Vagina (tissue), 2 donors: ENCODE measurements at places on chromosomes 16 and 17.

- peak; percentile 88 for DNase-seq
Measured at GRCh38 chr16:4692460-4693295, 684 bp upstream of the NUDT16L1 start.

DNA sequence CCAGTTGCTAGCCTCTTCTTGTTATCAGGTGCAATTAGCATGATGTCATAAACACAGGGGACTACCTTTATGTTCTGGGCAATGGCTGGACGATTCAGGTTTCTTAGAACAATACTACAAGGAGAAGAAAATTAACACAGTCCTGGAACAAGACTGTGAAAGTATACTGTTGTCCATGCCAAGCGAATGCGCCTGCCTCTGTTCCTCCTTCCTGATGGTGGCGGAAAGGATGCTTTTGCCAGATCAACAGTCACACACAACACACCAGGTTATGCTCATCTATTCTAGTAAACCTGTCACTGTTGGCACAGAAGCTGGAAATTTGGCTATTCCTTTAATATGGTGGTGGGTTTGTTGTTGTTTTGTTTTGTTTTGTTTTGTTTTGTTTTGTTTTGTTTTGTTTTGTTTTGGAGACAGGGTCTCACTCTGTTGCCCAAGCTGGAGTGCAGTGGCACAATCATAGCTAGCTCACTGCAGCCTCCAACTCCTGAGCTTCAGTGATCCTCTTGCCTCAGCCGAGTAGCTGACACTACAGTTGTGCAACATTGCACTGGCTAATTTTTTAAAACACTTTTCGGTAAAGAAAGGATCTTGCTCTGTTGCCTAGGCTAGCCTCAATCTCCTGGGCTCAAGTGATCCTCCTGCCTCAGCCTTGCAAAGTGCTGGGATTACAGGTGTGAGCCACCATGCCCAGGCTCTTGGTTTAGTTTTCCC is 3.1 kb upstream of the CD300LD start:
- DNase-seq, result no peak

- no peak for DNase-seq
Measured at GRCh38 chr17:46097497-46097896, 95.7 kb downstream of the KANSL1 start.

GRCh38 chr16:12336141-12336540 is 359.6 kb downstream of the SNX29 start:
- no peak for DNase-seq

GRCh38 chr17:79558091-79558900 is 52.6 kb downstream of the RBFOX3 start:
- DNase-seq, result no peak

GRCh38 chr17:39069114-39069756 is 82.2 kb downstream of the PLXDC1 start:
- DNase-seq, result no peak

GRCh38 chr17:19649274-19649541 is 657 bp downstream of the ALDH3A2 start:
- DNase-seq, result no peak

GRCh38 chr16:65658349-65658748 is 536.5 kb upstream of the CDH11 start:
- no peak for DNase-seq

DNA sequence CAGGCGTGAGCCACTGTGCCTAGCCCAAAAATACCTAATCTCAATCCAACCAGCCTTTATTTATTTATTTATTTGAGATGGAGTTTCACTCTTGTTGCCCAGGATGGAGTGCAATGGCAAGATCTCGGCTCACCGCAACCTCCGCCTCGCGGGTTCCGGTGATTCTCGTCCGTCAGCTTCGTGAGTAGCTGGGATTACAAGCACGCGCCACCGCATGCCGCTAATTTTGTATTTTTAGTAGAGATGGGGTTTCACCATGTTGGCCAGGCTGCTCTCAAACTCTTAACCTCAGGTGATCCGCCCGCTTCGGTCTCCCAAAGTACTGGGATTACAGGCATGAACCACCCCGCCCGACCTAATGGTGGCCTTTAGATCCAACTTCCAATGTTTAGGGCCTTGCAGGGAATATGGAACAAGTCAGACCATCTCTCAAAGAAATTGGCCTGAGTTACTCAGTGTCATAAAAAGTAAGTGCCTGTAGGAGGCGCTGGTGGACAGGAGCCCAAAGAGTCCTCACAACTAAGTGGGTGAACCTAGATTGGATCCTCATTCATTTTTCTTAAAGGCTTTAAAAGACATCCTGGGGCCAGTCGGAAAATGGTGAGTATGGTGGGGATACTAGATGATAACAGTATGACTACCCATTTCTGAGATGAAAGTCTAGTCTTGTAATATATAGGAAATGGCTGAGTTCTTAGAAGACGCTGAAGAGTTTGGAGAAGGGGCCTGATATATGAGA is 4.6 kb downstream of the ZSCAN10 start:
- DNase-seq, result no peak

GRCh38 chr16:64096689-64097088 is 1025.2 kb downstream of the CDH11 start:
- no peak for DNase-seq

GRCh38 chr16:164827-165538 is 795 bp upstream of the HBM start:
- no peak for DNase-seq

DNA sequence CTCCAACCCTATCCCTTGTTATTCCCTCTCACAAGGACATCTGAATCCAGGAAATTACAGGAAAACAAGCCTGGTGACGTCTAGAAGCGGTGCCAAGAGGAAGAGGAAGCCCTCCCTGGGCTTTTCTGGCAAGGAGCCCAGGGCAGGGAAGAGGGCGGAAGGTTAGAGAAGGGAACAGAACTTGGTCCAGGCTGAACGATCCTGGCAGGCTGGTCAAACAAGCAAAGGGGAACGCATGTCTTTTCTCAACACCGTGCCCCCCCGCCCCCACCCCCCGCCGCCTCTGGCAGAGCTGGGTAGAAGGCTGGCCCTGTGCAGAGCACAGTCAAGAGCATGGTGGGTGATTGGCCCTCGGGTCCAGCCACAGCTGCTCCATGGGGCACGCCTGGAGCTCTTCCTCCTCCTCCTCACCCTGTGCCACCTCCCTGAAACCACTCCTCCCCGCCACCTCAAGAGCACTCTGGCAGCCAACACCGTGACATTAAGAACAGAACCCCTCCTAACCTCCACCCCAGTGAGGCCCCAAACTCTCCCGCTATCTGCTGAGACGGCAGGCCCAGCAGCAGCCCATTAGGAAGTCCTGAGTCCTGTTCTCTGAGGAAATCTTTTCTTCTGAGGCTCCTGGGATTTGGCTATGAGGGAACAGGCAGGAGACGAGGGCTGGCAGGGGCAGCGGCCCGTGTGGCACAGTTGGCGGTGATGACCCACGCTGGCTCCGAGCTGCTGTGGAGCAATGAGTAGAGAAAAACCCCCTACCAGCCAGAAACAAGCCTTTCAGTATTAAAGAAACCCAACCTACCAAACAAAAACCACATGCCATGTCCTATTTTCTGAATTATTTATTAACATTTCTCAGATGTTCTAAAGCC is 7.3 kb downstream of the C16orf86 start:
- DNase-seq, result no peak

- no peak for DNase-seq
Measured at GRCh38 chr16:49283376-49284049, 1.9 kb upstream of the CBLN1 start.

DNA sequence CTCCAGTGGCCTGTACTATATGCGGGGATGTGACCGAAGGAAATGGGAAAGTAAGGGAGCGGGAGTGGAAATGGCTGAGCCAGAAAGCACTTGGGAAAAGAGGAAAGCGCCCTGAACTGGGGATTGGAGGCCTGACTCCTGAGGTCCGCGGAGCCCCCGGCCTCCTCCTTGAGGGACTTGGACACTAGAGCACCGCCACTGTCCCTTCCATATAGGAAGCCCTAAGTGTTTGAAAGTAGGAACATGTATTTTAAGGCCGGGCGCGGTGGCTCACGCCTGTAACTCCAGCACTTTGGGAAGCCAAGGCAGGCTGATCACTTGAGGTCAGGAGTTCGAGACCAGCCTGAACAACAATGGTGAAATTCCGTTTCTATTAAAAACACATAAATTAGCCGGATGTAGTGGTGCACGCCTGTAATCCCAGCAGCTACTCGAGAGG is 530 bp upstream of the ZDHHC7 start:
- no peak for DNase-seq

GRCh38 chr16:13835387-13835786 is 84.6 kb upstream of the ERCC4 start:
- DNase-seq, result no peak

GRCh38 chr16:55842369-55843104 is 9.6 kb upstream of the CES1 start:
- DNase-seq, result no peak

DNA sequence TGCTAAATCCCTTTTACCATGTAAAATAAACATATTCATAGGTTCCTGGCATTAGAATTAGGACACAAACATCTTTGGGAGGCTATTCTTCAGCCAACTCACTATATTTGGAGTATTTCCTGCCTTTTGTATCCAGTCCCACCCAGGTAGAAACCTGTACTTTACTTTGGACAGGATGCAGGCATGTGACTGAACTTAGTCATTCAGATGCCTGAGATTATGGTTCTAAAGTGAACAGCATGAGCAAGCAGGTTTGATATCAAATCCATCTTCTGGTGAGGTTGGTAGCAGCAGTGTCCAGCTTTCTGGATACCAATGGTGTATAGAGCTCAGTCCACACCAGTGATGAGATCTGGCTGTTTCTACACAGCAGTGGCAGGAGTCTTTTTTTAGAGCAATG is 20.2 kb downstream of the CA10 start:
- no peak for DNase-seq

- DNase-seq, result no peak
Measured at GRCh38 chr16:55144651-55145050, 179.4 kb upstream of the IRX6 start.

DNA sequence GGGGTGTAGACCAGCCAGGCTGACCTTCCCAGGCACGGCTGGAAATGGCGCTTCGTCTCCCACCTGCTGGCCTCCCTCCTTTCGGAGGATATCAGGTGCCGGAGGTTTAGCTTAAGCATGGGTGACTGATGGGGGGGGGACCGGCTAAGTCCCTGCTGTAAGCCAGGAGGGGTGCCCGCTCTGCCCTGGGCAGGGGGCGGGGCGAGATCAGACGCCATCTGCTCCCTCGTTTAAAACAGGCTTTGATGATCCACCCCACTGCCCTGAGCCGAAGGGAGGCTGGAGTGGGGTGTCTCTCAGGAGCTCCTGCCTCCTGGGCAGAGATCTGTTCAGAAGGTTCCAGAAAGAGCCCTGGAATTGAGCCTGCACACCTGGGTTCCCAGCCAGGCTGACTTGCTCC is 26.0 kb downstream of the C16orf74 start:
- DNase-seq, result no peak

DNA sequence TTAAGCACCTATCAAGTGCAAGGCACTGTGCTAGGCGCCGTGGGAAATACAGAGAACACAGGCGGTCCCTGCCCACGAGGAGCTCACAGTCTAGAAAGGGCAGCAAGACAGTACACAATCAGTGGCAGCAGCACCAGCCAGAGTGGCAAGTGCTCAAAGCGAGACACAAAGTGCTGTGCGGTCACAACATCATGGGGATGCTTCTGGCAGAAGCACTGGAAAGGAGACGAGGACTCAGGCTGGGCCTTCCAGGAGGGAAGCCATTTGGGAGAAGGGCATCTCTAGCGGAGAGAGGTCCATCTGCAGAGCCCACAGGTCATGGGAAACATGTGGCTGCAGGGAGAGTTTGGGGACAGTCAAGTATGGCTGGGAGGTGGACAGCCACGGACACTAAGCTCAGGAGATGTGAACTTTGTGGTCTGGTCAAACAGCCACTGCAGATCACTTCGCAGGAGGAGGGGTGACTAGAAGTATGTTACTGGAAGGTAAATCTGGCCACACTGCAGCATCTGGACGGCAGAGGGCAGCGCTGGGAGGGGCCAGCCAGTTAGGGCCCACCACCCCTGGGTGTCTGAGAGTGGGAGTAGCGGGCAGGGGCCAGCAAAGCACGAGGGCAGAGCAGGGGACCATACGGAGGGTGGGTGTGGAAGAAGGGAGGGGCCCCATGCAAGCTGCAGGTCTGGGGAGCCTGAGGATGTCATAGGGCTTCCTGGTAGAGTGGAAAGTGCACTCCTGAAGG is 71.1 kb downstream of the N4BP1 start:
- DNase-seq, result peak; percentile 85

- DNase-seq, result no peak
Measured at GRCh38 chr16:75238132-75238852, 13.1 kb downstream of the BCAR1 start.

DNA sequence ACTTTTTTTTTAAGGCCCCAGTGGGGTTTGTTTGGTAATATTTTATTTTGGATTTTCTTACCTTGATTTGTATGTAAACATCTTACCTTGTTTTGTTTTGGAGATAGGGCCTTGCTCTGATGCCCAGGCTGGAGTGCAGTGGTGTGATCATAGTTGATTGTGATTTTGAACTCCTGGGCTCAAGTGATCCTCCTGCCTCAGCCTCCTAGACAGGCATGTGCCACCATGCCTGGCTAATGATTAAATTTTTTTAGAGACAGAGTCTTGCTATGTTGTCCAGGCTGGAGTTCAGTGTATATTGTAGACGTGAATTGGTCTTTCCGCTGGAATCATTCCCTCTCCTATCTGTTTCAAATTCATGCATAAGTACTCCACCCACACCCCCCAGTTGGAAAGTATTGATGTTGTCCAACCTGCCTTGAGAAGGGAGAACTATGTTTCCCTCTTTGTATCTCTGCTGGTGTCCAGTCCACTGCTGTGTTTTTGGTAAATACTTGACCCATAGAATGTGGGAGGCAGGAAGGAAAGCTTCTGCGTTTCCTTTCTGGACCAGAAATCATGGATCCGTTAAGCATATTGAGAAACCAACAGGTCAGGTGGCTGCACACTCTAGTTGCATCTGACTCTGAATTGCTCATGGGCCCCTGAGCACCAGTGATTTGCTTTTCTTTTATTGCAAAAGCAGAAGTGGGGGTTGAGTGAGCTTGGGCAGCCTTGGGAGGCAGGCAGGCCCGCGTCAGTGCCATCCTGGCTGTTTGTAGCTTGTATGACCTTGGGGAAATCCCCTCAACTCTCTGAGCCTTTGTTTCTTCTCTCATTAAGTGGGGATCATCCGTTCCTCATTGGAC is 25.0 kb downstream of the RMI2 start:
- no peak for DNase-seq

GRCh38 chr16:82807311-82807710 is 180.5 kb downstream of the CDH13 start:
- no peak for DNase-seq

- no peak for DNase-seq
Measured at GRCh38 chr17:76645481-76645880, 1.9 kb upstream of the ST6GALNAC1 start.

GRCh38 chr17:66714046-66715023 is 120.6 kb upstream of the CACNG5 start:
- DNase-seq, result no peak

DNA sequence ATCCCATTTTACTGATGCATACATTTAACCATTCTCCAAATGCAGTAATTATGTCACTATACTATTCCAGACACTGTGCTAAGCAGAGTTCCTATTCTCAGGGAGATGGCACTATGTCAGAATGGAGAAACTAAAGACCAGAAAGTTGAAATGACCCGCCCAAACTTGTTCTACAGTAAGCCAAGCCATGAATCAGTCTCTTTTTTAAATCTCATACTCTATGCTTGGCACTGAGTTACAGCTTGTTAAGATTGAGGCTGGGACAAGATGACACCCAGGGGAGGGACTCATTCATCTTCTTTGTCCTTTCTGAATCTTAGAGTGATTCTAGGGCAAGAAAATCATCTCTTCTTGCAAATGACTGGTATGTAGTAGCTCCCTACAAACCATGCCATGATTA is 247.0 kb upstream of the CCL2 start:
- no peak for DNase-seq

GRCh38 chr17:75398279-75398678 is 7.2 kb downstream of the GRB2 start:
- no peak for DNase-seq

GRCh38 chr17:935485-935884 is 44.1 kb downstream of the NXN start:
- DNase-seq, result no peak
